ENCODE measurements at places on chromosomes 7 and 10.

DNA sequence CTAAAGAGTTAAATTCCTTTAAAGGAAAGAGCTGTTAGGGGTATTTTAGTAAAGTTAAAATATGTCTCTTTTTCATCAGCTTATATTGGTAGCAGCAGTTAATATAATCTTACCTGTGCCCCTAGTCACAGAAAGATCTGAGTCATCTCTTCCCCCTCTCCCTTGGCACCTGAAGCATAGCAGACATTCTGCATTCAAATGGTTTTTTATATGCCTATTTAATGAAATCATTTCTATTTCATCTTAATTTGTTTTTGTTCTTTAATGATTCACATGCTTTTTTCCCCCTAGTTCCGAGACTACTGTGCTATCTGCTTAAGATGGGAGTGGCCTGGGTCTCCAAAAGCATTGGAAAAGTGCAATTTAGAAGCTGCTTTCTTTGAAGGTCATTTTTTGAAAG, 33.3 kb downstream of the FHIP2A start:
- no peak for DNase-seq

GRCh38 chr7:41699516-41699915, 3.4 kb downstream of the INHBA start:
- DNase-seq = no peak

GRCh38 chr10:2543142-2543886, 524.0 kb upstream of the PFKP start:
- DNase-seq = no peak

DNA sequence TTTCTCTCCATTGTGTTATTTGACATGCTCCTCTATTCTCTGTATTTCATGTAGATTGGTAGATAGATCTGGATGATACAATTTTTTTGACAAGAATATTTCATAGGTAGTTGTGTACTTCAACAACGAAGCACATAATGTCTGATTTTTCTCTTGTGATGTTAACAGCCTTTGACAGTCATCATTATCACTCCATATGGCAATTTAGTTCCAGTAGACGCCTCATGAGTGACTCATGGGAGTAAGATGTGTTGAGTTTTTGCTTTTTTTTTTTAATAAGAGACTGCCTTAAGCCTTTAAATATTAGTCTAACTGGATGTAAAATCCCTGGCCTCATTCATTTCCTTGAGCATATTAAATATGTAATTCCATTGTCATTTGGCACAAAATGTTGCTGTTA, 123.5 kb upstream of the ZNF32 start:
- DNase-seq = no peak

DNA sequence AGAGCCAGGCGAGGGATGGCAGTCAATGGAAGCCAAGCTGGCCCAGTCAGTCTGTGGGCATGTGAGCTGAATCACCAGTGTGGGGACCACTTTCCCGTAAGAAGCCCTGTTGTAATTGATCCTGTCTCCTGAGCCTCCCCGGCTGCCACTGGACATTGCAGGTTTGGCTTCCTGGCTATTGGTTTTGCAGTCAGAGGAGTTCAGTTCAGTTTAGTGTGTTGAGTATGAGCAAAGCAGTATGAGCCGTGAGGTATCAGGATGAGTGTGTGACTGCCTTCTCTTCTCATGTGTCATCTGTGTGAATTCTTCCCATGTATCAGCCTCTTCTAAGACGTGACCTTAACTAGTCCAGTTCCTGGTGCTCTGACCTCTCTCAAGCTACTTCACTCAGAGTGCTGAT, 227.4 kb downstream of the PRKG1 start:
- DNase-seq = no peak

GRCh38 chr7:47284691-47285635, 296.9 kb downstream of the TNS3 start:
- DNase-seq = no peak

DNA sequence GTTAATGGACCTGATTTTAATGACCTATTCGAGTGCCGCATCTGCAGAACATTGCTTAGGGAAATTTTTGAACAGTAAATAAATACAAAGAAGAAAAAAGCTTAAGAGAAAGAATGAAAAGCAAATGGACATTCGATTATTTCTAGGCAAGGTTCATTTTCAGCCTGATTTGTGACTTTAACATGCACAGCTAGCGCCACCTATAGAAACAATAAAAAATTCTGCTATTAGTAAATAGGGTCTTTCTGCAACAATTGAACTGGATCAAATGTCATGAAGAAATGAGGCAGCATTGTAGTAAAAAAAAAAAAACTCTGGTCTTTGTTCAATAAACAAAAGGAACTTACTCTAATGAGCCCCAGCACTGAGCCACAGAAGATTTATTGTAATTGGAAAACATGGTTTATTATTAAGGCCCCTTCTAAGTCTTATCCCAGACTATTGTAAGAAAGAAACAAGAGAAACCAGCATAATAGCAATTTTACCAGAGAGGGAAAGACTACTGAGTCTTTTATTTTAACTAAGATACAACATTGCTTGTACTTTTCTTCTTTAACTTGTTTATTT, 41.4 kb upstream of the GHITM start:
- DNase-seq = peak; percentile 13

- no peak for DNase-seq
Observed at GRCh38 chr10:77575271-77576006, 62.2 kb downstream of the KCNMA1 start.

DNA sequence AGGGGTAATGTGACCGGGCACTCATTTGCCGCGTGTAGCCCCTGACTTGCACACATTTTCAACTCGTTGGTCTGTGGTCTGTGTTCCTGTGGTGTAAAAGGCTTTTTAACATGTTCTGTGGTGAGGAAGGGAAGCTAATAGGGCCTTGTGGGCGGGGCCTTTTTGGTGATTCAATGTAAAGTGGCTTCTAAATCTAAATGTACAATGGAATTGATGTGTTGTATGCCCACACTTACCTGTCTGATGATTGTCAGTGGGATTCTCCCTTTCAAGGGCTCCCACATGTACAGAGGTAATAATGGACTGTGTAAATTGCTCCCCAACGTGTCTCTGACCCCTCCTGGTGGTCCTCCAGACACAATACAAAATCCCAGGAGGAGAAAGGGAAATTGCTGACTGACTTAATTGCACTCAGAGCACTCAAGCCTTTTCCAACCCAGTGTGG, 43.1 kb upstream of the GATAD1 start:
- peak; percentile 19 for DNase-seq

Measured in activated CD4-positive, alpha-beta T cell treated with anti-CD3 and anti-CD28 coated beads, Interleukin-2, Interleukin-4, amounts not matched to agents 100 ng/mL and 50 ng/mL, durations not matched to agents 16 hours and 8 hours (primary cell).